ENCODE measurements at places on chromosomes 12 and 14. TPM values are rescaled to one million over a fixed set of nuclear protein-coding genes. Genes with fewer than 3 reads are reported as not detected.

Gene SLC15A5
- polyA plus RNA-seq, result not detected

Gene HOXC5
- 0.11 TPM for polyA plus RNA-seq

Gene GUCY2C
- polyA plus RNA-seq, result not detected

Gene VDR
- 3.7 TPM for polyA plus RNA-seq

Gene HPD
- polyA plus RNA-seq, result 4.0 TPM

Gene RCOR1
- 12.6 TPM for polyA plus RNA-seq

Gene CLEC1B
- not detected for polyA plus RNA-seq

Gene SYNE3
- 4.5 TPM for polyA plus RNA-seq

Gene TRIM9
- 0.70 TPM for polyA plus RNA-seq

Gene PLEKHG7
- polyA plus RNA-seq, result 0.13 TPM

Gene AHSA1
- polyA plus RNA-seq, result 126 TPM

Gene FKBP4
- polyA plus RNA-seq, result 43.7 TPM

Gene SMAGP
- 10.0 TPM for polyA plus RNA-seq

Gene DHRS2
- 309 TPM for polyA plus RNA-seq

Gene HOXC6
- polyA plus RNA-seq, result 0.72 TPM

Gene GLIPR1L1
- not detected for polyA plus RNA-seq

Gene ADIPOR2
- polyA plus RNA-seq, result 38.1 TPM

Gene PTHLH
- polyA plus RNA-seq, result 7.5 TPM

Gene ARHGEF25
- 158 TPM for polyA plus RNA-seq

Gene ANGEL1
- polyA plus RNA-seq, result 11.9 TPM

Measured in urinary bladder (tissue), 4 donors.